ENCODE measurements at places on chromosomes 2 and 18.
A peak's percentile ranks its signal among the peaks of the same experiment; 100 is the strongest.

GRCh38 chr18:7626922-7627440, 59.9 kb downstream of the PTPRM start:
- no peak for DNase-seq

- DNase-seq, result no peak
Measured at GRCh38 chr2:117726747-117727146, 87.7 kb upstream of the DDX18 start.

GRCh38 chr2:45879406-45879805, 227.9 kb downstream of the PRKCE start:
- no peak for DNase-seq

DNA sequence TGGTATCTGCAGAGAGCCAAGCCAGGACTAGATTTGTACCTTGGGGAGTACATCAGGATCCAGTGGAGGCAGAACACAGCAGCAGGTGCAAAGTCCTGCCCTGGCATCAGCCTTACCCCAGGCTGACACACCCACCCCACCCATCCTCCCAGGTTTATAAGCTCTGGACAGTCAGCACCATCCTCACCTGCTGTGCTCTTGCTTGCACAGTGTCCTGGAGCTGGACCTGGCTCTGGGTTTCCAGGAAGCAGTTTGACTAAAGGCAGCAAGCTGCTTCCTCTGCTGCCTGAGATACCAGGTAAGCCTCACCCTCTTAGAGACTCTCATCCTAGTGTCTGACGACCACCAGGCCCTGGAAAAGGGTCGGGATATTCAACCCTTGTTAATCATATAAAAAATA, at the start of gene SULT1C3:
Gene SULT1C3, plus strand, starts transcription at position 183 of the 400 bp plus-strand sequence. CDS start 7,227 bp downstream, outside the sequence.
- no peak for DNase-seq

- DNase-seq, result no peak
Measured at GRCh38 chr2:181462033-181462432, 4.8 kb downstream of the ITGA4 start.

DNA sequence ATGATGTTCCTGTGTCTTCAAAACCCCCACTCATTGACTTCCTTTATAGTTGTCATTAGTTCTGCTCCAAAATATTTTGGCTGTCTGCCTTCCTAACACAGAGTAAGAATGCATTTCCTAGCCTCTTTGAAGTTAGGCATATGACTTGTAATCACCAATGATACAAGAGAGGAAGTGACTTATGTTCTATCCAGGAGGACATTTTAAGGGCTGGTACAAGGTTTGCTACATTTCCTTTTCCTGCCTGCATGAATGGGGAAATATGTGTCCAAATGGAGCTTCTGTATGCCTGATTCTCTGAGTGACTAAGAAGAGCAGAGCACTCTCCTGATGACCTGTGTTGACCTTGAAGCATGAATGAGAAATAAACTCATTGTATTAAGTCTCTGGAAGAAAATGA, 115.1 kb downstream of the PLCL1 start:
- DNase-seq, result no peak

DNA sequence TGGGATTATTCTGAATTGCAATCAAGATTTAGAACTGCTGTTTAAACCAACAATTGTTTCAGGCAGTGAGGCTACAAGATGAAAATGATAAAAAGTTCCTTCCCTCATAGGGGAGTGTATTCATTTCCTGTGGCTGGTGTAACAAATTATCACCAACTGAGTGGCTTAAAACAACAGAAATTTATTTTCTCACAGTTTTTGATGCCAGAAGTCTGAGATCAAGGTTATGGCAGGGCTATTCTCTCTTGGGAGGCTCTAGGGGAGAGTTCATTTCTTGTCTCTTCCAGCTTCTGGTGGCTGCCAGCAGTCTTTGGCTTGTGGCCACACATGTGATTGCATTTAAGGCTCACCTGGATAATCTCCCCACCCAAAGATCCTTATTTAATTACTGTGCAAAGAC, 290.5 kb upstream of the ZSWIM2 start:
- DNase-seq, result no peak

DNA sequence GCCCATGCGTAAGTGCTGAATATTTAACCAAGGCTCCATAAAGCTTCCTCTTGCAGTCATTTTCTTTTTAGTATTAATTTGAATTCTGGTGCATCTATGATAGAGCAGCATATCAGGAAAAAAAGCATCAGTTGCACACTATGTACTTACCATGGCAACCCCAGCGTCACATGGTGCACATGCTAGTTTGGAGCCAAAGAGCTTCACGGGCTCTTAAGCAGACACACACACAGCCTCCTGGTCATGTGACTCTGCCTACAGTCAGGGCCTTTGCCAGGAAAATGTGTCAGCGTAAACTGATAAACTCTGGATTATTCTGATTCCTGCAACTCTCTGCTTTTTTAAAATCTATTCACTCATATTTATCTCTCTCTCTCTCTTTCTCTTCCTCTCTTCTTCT, 30.2 kb downstream of the NYAP2 start:
- DNase-seq, result peak; percentile 69

DNA sequence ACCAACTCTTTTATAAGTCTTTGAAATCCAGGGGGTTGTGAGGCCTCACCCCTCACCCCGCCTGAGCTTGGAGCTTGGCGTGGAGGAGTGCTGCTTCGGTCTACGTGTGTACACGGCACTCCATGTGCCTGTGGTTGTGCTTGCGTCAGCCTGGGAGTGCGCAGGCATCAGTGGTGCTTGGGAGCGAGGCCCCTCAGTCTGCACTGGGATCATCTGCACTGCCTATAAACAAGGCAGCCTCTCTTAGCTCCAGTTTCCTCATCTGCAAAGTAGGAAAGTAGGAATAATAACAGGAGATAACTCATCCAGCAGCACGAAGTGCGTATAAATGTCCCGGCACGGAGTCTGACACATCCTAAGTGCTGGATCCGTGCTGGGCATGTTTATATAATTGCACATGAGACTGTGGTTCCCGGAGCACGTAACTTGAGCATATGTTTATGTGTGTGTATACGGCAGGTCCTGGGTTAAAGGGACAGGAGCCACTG, 1.2 kb downstream of the GYPC start:
- no peak for DNase-seq

GRCh38 chr2:150681120-150681804, 193.8 kb upstream of the RND3 start:
- no peak for DNase-seq

GRCh38 chr2:6874032-6874431, 3.5 kb upstream of the RSAD2 start:
- no peak for DNase-seq

GRCh38 chr2:12950957-12951656, 234.4 kb downstream of the TRIB2 start:
- no peak for DNase-seq
